NCI-H1436 (cell line): ENCODE measurements at places on chromosomes 4 and X.

DNA sequence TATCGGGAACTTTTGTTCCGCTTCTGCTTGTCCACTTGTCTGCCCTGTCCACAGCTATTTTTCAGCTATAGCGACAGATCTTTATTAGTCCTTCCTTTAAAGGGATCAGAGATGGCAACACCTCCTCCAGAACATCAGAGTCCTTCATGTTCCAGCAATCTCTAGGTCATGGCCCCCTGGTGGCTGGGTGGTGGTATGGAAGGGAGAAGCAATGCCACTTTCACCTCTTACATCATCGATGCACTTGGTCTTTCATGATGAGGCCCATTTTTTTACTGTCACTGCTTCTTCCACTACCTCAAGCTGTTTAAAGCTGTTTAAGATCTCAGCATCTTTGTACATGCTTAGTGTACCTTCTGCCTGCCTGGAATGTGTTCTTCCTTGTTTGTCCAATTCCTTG is 106.7 kb downstream of the ARHGAP6 start:
- no peak for DNase-seq

DNA sequence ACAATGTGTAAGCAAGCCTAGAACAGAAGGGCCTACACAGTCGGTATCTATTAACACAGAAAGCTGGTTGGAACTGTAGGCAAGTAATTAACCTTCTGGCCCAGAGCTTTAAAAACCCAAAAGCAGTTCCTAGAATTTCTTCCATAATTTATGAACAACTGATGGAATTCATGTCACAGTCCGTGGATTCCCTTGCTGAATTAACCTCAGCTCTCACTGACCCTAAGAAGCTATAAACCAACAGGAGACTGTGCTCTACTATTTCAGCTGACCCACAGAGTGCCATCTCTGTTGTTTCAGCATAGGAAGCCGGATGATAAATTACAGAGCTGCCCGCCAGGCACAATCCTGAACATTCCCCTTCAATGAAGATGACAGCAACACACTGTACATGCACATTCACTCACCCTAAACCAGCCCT is 157.3 kb downstream of the PRDM5 start:
- DNase-seq = no peak

DNA sequence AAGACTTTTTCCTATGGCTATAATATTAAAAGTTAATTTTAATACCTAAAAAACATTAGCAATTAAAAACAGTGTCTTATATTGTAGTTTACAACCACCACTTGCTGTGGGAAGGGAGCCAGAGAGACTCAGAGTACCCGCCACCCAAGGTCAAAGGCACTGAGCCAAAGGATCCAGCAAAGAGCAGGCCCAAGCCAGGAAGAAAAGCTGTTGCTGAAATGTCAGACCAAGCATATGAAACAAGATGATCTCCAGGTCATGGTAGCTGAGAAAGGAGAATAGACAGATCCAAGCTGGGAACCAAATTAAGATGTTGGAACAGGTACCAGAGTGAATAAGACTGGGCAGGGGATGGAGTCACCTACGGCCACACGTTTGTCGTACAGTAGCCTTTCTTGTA is 18.8 kb upstream of the ATOH1 start:
- no peak for DNase-seq

DNA sequence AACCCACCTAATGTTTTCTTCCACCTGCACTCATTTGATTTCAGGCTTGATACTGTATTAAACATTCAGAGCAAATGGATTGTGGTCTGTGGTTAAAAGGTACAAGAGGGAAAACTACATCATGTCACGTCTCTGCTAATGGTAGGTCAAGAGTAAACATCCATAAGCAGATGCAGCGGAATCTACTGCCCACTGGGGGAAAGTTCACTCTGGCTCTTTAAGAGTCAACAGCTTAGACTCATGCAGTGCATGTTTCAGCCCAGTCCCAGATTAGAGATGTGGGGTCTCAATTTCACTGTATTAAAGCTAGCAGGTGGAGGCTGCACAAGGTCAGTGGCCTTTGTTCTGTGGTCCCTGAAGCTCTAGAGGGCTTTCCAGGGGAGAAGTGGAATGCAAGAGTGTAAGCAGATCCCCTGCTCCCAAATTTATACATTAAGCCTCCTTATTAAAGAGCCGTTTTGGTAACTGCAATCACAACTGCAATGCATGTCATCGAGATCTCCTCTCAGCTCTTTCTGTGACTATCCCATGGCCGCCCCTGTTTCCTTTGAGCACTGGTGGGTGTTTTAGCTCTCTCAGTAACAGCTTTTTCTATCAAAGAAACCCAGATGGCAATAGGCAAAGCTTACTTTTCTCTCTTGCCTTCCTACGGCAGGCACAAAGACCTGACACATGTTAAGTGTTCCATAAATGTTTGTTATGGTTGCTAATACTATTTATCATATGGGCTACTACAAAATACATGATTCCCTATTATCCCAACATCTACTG is 53.4 kb downstream of the LDB2 start:
- DNase-seq = no peak

- no peak for DNase-seq
Measured at GRCh38 chr4:128159967-128160366, 98.9 kb downstream of the LARP1B start.
